ENCODE measurements at places on chromosomes 2 and 18. TPM values are rescaled to one million over a fixed set of nuclear protein-coding genes. Genes with fewer than 3 reads are reported as not detected.

The LIPG gene
- total RNA-seq, result 4.2 TPM

DNA sequence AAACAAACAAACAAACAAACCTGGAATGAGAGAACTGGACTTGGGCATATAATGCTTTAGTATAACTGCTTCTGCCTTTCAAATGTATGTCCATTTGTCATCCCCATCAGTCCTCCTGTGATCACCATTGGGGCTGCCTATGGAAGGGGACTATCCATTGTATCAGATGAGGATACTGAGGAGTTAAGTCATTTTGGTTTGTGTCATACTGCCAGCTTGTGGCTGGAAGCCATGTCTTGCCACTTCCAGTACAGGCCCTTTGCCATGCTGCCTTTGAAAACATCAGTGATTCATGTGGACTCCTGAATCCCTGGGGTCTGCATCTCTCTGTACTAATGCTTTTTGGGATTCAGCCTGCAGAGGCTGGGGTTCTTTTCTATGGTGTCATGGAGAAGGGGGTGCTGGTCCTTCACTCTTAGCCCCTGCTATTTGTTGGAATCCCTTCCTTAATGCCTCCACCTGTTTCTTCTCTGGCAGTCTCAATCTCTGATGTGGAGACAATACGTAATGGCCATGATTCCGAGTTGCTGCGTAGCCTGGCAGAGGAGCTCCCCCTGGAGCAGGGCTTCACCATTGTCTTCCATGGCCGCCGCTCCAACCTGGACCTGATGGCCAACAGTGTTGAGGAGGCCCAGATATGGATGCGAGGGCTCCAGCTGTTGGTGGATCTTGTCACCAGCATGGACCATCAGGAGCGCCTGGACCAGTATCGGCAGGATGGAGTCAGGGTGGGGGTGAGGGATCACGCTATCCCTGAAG is 10.6 kb downstream of the PLCD4 start:
- H3K27me3 ChIP-seq, result no peaks in the 10 kb centered on the region
- H3K27ac ChIP-seq, result no peak overlapping the region
- DNase-seq, result no peak
- no peaks in the 10 kb centered on the region for H3K4me1 ChIP-seq

The TBR1 gene
- 0.05 TPM for total RNA-seq

The GCG gene
- total RNA-seq, result 1.7 TPM

The CRYBA2 gene
- 0.14 TPM for total RNA-seq

The MYOM1 gene
- 1.1 TPM for total RNA-seq

The ADAM23 gene
- total RNA-seq, result 4.0 TPM

The CYP27C1 gene
- 0.05 TPM for total RNA-seq

The COX7A2L gene
- total RNA-seq, result 128 TPM

The L3MBTL4 gene
- total RNA-seq, result 4.3 TPM

GRCh38 chr2:190996338-190996946 is 17.5 kb downstream of the STAT1 start:
- no peaks in the 10 kb centered on the region for H3K4me1 ChIP-seq
- peak; percentile 54 for DNase-seq
- H3K4me3 ChIP-seq, result no peak overlapping the region
- H3K27ac ChIP-seq, result peak overlapping the region; percentile 15
- H3K27me3 ChIP-seq, result no peaks in the 10 kb centered on the region
- peaks cover 69% of the 10 kb centered on the region for H3K36me3 ChIP-seq

- no peak overlapping the region for H3K27ac ChIP-seq
- DNase-seq, result no peak
- no peaks in the 10 kb centered on the region for H3K36me3 ChIP-seq
Observed at GRCh38 chr2:37357530-37357929, 13.1 kb downstream of the QPCT start.

- H3K36me3 ChIP-seq, result no peaks in the 10 kb centered on the region
- H3K4me3 ChIP-seq, result no peak overlapping the region
- H3K27ac ChIP-seq, result no peak overlapping the region
- no peak for DNase-seq
- no peaks in the 10 kb centered on the region for H3K27me3 ChIP-seq
Observed at GRCh38 chr2:211407076-211407475, 850.7 kb downstream of the CPS1 start.

- H3K36me3 ChIP-seq, result peaks cover 14% of the 10 kb centered on the region
- no peak overlapping the region for H3K27ac ChIP-seq
- no peaks in the 10 kb centered on the region for H3K27me3 ChIP-seq
- no peak overlapping the region for H3K4me3 ChIP-seq
- no peaks in the 10 kb centered on the region for H3K4me1 ChIP-seq
- no peak for DNase-seq
Observed at GRCh38 chr2:85037622-85038021, 66.7 kb downstream of the KCMF1 start.

DNA sequence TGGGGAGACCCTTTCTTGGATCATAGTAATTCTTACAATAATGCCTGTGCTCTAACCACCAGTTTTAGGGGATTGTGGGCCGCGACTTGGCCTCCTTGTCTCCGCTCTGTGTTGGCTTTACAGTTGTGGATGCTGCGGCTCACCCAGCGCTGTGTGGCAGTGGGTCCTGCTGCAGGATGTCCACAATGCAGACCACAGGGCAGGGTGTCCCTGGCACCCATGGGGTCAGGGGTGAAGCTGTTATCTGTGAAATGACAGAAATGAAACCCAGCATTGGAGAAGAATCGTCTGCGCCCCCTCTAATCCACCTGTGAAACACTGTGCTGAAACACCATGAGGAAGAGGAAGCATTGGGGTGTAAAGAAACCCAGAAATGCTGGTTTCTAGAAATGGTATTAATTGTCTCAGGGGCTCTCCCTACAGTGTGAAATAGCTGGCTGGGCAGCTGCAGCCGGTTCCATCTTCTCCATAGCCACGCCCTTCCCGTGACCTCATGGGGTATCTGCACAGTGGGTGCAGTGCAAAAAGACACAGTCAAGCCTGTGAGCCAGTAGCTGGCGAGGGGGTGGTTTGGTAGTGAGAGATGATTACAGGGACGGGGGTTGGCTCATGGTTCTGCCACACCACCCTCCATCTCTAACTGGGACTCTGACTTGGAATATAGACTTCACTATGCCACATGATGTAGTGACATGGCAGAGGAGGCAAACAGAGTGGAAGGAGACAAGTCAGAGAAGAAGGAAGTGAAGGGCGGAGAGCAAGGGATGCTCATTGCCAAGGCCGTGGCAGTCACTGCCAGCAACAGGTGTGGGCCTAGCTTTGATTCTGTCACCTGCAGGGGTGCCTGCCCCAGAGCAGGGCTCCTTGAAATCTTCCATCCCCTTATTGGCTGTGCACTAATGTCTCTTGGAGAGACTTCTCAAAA is 16.2 kb downstream of the INPP4A start:
- peaks cover 14% of the 10 kb centered on the region for H3K36me3 ChIP-seq
- no peak for DNase-seq
- no peak overlapping the region for H3K4me3 ChIP-seq
- peaks cover 89% of the 10 kb centered on the region for H3K4me1 ChIP-seq
- no peaks in the 10 kb centered on the region for H3K27me3 ChIP-seq

GRCh38 chr2:230347659-230348305 is 20.8 kb downstream of the SP140L start:
- peaks cover 2% of the 10 kb centered on the region for H3K4me1 ChIP-seq
- H3K27me3 ChIP-seq, result no peaks in the 10 kb centered on the region
- no peak overlapping the region for H3K4me3 ChIP-seq
- no peak for DNase-seq
- H3K36me3 ChIP-seq, result peaks cover 2% of the 10 kb centered on the region

DNA sequence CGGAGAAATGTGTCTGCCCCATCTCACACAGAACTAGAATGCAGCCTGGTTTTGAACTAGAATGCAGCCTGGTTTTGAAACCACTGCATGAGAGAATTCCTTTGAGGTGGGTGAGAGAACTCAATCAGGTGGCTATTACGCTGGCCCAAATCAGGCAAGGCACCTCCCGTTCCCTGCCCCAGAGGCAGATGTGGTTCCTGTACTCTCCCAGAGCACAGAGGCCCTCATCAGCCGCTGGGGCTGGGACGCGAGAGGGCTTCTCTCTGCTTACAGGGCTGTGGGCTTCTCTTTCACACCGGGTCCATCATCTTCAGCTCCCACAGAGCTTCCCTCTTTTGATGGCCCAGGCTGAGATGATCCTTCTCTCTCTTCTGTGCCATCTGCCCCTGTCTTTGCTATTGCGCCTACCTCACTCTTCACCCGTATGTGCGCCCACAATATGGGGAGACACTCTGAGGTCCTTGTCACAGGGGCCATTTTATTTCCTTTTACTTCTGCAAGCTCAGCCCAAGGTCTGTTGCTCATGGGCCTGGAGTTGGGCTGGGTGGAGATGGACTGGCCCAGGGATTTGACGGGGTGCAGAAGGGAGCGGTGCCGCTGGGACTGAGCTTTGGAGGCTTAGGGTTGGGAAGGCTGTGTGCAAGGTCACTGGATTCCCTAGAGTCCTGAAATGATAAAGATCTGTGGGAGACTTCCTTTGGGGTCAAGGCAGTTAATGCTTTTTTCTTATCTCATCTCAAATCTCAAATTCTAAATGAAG is 84.4 kb upstream of the HS6ST1 start:
- H3K36me3 ChIP-seq, result no peaks in the 10 kb centered on the region
- H3K27ac ChIP-seq, result no peak overlapping the region
- H3K4me1 ChIP-seq, result peaks cover 11% of the 10 kb centered on the region
- H3K27me3 ChIP-seq, result peaks cover 2% of the 10 kb centered on the region

The CPLX4 gene
- total RNA-seq, result 0.05 TPM

The PPIL3 gene
- 47.1 TPM for total RNA-seq

The GPR35 gene
- 5.9 TPM for total RNA-seq

The FBXO48 gene
- total RNA-seq, result 0.66 TPM

- no peaks in the 10 kb centered on the region for H3K36me3 ChIP-seq
- H3K27ac ChIP-seq, result no peak overlapping the region
- H3K4me1 ChIP-seq, result no peaks in the 10 kb centered on the region
Observed at GRCh38 chr2:159832026-159832425, 34.0 kb upstream of the CD302 start.

- no peaks in the 10 kb centered on the region for H3K36me3 ChIP-seq
- no peak overlapping the region for H3K4me3 ChIP-seq
- no peaks in the 10 kb centered on the region for H3K27me3 ChIP-seq
- H3K4me1 ChIP-seq, result no peaks in the 10 kb centered on the region
- no peak for DNase-seq
Observed at GRCh38 chr2:119292226-119292625, 68.6 kb downstream of the STEAP3 start.

GRCh38 chr18:57086163-57086562 is 60.7 kb upstream of the BOD1L2 start:
- H3K27ac ChIP-seq, result no peak overlapping the region
- H3K27me3 ChIP-seq, result no peaks in the 10 kb centered on the region
- no peak for DNase-seq
- no peak overlapping the region for H3K4me3 ChIP-seq

The ASB1 gene
- total RNA-seq, result 13.8 TPM

GRCh38 chr2:101823347-101823791 is 125.9 kb downstream of the MAP4K4 start:
- DNase-seq, result no peak
- no peaks in the 10 kb centered on the region for H3K27me3 ChIP-seq
- no peak overlapping the region for H3K4me3 ChIP-seq
- H3K4me1 ChIP-seq, result peaks cover 21% of the 10 kb centered on the region

The NABP1 gene
- total RNA-seq, result 26.9 TPM

Data from thymus (tissue), 14 donors.